ENCODE measurements at places on chromosomes 1 and 21.

DNA sequence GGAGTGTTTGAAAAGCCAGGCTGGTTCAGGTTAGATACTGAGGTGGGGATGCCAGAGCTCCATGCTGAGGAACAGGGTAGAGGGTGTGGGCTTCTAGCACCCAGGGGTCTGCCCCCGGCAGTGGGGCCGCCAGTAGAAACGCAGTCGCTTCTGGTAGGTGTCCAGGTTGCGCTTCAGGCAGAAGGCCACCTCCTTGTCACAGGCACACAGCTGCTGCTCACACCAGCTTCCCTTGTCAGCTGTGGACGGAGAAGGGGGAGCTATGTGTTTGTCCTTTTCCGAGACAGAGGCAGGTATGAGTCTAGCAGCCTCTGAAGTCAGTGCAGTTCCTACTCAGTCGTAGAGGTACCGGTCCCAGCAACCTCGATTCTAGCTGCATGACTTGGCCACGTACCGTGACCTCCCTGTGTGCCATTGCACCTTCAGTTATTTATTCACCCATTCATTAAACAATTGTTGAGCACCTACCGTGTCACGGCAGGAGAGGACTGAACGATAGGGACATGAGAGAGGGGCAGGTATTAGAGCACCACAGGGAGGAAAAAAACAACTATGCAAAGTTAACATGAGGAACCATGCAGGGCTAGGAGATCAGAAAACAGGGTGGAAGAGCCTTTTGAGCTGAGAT is 5.2 kb downstream of the PLA2G2D start:
- DNase-seq = no peak

GRCh38 chr1:180165096-180165495 is 10.4 kb downstream of the QSOX1 start:
- DNase-seq = no peak

DNA sequence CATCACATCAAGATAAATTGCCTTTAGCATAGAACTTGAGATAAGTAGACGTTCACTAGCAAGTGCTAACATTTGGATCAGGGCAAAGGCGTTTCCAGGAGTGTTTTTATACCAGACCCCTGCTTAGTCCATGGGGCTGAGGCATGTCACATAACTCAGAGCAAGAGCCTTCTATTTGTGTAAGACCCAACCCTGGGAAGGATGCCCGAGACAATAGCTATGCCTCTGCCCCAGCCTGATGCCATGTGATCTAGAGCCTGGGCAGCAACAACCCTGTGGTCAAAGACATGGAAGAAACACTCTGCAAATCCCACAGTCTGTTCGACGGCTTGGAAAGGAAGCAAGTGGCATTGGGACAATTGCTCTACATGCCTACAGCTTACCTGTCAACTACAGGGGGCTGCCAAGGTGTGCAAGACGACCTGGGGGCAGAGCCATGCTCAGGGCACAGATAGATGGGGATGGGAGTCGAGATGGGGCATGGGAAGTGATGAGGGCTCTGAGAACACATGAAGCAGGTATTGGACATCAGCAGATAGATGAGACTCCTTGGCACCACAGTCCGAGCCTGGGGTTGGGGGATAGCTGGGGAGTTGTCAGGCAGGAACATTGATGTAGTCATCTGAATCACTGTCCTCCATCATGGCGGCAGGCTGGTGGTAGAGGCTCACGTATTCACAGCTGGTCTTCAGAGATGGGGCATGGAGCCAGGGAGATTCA is 7.3 kb downstream of the IL24 start:
- DNase-seq = no peak

- DNase-seq = no peak
Observed at GRCh38 chr1:44168520-44169098, 27.2 kb upstream of the KLF18 start.

DNA sequence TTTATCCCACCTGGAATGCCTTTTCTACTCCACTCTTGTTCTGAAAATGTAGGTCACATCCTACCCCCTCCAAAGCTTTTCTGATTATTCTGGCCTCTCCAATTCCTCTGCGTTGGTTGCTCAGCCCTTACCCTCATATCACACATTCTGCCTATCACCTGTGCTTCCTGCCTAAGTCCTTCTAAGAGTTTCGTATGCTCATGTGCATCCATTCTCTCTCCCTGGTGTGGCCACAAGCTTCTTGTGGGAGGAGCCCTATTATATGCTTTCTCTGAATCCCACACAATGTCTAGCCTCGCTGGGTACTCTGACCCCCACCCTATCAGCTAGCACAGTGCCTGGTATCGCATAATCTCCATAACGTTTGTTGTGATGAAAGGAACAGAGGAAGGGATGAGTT is 54.2 kb downstream of the CD58 start:
- no peak for DNase-seq

- DNase-seq = no peak
Observed at GRCh38 chr1:235883261-235883927, 16.7 kb upstream of the LYST start.

DNA sequence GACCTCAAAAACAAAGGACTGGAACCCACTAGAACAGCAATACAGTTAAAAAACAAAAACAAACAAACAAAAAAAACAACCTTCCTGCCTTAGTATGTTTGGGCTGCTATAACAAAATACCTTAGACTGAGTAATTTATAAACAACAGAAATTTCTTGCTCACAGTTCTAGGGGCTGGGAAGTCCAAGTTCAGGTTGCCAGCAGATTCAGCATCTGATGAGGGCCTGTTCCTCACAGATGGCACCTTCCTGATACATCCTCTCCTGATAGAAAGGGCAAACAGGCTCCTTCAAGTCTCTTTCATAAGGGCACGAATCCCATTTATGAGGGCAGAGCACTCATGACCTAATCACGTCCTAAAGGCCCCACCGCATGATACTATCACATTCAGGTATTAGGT is 55.9 kb downstream of the TIAM1 start:
- no peak for DNase-seq

- no peak for DNase-seq
Observed at GRCh38 chr1:111505641-111506119, 2.2 kb upstream of the ADORA3 start.

- no peak for DNase-seq
Observed at GRCh38 chr1:85576266-85576641, 4.3 kb upstream of the CCN1 start.

GRCh38 chr1:214164173-214164572 is 116.8 kb upstream of the SMYD2 start:
- no peak for DNase-seq

DNA sequence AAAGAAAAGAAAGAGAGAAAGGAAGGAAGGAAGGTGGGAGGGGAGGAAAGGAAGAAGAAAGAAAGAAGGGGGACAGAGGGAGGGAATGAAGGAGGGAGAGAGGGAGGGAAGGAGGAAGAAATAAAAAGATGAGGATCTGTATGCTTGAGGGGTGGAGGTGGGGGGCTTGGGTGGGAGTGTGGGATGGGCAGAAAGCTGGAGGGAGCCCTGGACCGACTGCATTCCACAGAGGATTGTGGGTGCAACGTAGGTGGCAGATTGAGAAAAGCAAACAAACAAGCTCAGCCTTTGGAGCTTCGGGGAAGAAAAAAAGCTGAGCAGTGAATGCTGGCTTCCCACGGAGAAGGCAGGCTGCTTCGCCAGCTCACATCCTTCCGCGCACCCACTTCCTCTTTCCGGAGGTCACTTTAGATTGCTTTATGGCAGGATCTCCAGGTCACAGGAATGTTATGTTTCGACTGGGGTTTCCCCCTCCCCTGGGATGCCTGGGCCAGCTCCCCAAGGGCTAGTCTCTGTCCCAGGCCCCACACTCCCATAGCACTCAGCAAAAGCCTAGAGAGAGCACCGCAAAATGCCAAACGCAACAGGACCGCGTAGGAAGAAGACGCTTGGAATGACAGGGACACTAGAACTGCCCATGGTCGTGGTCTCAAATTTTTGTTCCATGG is 20.7 kb upstream of the LGALS8 start:
- no peak for DNase-seq

- no peak for DNase-seq
Observed at GRCh38 chr1:15957221-15958095, 18.4 kb downstream of the ZBTB17 start.

- no peak for DNase-seq
Observed at GRCh38 chr1:160168609-160169369, 17.4 kb downstream of the ATP1A4 start.

GRCh38 chr1:80225510-80225909 is 1219.0 kb upstream of the ADGRL4 start:
- DNase-seq = no peak

DNA sequence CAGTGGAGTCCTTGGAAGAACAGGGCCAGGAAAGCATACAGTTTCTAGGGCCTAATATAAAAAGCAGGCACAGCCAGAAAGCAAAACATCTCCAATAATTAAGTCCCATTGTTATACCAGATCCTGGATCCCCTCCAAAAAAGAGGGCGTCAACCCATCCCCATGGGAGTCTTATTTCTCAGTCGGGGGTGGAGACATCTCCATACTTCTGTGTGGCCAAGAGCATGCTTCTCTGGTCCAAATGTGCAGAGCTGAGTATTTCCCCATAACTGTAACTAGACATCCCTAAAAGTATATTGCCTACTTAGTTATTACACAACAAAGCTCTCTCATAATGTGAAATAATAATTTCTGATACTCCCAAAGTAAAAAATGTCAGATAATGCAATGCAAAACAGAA is 104.2 kb upstream of the SOX13 start:
- peak; percentile 1 for DNase-seq

DNA sequence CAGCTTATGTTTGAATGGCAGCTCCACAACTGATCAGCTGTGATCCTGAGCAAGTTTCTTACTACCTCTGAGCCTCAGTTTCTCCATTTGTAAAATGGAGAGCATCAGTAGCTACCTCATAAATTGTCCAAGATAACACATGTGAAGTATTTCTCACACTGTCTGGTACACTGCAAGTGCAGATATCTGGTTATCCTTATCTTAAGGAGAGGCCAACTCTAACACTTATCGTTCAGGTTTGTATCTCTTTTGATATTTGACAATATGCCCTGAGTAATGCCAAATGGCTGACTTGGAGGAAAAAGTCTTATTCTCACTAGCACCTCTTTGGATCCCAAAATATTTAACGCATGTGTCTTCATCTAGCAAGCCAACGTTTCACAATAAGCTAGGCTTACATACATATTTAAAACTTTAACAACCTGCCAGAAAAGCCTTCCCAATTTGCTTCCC is 2.7 kb downstream of the CSRP1 start:
- DNase-seq = no peak

DNA sequence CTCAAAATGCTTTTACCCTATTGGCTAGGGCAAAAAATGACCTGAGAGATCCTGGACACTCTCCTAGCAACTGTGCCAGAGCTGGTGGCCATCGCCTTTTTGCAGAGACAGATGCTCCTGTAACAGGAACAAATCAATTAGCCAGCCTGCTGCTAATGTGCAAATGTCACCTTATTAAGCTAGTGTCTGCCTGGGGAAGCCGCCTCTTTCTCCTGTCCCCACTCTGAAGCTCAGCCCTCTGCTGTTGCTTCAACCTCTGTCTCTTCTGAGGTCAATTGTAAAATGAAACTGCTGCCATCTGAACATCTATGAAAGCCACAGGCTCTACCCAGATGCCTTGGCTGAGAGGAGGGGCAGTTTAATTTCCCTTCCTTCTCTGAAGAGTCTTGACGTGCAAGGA is 85.5 kb upstream of the CACNA1E start:
- DNase-seq = no peak

- DNase-seq = peak; percentile 46
Observed at GRCh38 chr1:21338573-21339355, 48.5 kb upstream of the ECE1 start.

DNA sequence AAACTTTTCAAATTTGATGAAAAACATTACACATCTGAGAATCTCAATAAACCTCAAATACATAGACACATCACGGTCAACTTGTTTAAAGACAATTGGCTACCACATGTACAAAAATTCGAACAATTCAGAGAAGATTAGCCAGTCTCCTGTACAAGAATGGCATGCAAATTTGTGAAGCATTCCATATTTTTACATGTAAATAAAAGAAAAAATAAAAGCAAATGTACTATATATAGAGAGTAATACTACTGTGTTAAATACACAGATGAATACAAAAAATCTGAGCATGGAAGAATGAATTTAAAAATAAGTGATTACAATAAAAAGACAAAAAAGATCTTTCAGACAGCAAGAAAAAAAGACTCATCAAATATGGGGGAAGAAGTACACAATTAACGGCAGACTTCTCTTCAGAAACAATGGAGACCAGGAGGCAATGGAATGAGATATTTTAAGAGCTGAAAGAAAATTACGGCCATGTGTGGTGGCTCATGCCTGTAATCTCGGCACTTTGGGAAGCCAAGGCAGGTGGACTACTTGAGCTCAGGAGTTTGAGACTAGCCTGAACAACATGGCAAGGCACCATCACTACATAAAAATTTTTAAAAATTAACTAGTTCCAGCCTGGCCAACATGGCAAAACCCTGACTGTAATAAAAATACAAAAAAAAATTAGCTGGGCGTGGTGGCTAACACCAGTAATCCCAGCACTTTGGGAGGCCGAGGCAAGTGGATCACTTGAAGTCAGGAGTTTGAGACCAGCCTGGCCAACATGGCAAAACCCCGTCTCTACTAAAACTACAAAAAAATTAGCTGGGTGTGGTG is 23.2 kb downstream of the HAX1 start:
- DNase-seq = no peak

- no peak for DNase-seq
Observed at GRCh38 chr1:153773096-153773921, 1.9 kb upstream of the SLC27A3 start.

DNA sequence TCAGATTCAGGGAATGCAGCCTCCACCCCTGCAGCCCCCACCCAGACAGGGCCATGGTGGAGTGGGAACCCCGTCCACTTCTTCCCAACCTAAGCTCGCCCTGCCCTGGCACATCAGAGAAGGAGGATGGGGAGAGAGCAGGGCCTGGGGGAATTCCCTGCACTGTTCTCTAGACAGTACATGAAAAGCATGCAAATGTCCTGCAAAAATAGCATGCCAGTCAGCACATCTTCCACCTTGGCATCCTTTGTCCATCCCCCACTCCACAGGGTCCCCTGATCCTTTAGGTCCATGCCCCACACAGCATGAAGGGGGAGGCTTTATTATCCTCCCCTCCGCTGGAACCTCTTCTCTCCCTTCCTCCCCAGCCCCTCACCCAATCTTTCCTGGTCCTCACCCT is 35.0 kb upstream of the RD3 start:
- DNase-seq = no peak
